ENCODE measurements at places on chromosomes 13 and 19. TPM values are rescaled to one million over a fixed set of nuclear protein-coding genes. Genes with fewer than 3 reads are reported as not detected.

ZNF780B gene
- 28.8 TPM for total RNA-seq

TNFSF13B gene
- 4.5 TPM for total RNA-seq

CASP14 gene
- not detected for total RNA-seq

AP1M2 gene
- 34.1 TPM for total RNA-seq

DKKL1 gene
- total RNA-seq = 1.8 TPM

KLK7 gene
- not detected for total RNA-seq

GRCh38 chr19:10089801-10090375 lies 3.8 kb downstream of the SHFL start:
- DNase-seq = no peak

DNA sequence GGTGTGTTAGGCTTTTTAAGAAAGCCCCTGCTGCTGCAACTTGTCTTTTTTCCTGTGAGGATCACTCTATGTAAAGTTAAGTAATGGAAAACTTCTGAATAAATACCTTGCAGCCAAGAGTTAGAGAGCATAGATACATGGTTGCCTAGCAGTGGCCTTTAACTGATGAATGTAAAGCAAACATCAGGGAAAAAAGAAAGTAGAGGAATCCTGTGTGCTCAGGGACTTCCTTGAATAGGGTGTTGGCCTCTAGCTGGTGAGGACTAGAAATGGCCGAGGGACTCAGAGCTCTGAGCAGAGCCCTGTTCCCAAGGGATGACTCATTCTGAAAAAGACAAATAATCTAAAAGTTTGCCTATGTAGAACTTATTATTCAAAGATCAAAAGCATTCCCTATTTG lies 135.7 kb downstream of the MIPEP start:
- DNase-seq = no peak

- DNase-seq = no peak
Measured at GRCh38 chr19:49746206-49746958, 16.7 kb downstream of the TSKS start.

- DNase-seq = no peak
Measured at GRCh38 chr19:1933244-1933643, 7.7 kb upstream of the CSNK1G2 start.

DNA sequence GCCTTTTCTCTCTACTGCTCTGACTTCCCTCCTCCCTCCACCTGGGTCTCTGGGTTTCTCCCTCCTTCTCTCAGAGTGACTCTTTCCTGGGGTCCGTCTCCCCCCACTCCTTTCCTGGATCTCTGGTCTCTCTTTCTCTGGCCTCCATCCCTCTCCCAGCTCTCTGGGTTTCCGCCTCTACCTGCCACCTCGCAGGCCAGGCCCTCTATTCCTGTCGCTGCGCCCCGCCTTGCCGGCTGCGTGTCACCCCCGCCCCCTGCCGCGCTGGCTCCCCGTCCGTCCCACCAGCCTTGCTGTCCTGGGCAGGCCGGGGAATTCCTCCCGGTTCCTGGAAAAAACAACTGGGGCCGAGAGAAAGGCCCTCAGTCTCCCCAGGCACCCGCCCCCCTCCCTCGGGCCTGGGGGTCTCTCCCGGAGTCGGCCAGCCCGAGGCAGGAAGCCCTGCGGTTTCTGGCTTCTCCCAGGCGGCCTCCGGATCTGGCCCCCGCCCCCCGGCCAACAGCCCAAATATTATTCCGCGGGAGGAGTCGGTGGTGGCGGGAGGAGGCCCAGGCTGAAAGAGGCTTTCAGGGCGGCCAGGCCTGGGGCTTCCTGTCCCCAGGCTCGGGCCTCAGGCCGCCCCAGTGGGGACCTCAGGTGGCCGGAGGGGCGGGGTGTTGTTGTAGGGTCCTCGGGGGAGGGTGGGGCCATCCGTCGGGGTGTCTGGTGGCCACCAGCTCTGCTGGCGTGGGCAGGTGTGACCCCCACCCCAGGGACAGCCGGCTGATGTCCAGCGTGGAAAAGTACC lies 9.3 kb downstream of the IRF2BP1 start:
- peak; percentile 72 for DNase-seq

GRCh38 chr13:113491418-113491883 lies 940 bp upstream of the DCUN1D2 start:
- no peak for DNase-seq

GRCh38 chr19:13018035-13018914 lies 23.0 kb downstream of the NFIX start:
- no peak for DNase-seq

GRCh38 chr13:73090116-73090822 lies 31.5 kb downstream of the KLF5 start:
- DNase-seq = no peak

DNA sequence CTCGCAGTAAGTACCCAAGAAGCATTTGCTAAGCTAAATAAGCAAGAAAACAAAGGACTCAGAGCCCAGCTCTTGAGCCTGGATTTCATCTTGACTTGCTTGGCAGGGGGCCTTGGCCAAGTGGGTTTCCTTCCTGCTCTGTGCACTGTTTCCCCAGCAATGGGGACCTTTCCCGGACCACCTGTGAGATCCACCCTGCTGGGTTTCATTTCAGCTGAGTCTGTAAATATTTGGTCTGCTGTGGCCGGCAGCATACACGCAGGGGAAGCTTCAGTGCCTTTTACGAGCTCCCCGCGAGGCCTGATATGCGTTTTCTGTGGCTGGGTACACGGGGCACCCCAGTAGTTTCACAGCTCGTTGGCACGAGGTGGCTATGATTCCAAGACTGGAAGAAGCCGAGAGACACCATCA lies 12.4 kb upstream of the TINCR start:
- DNase-seq = no peak

GRCh38 chr13:29832761-29833298 lies 17.6 kb downstream of the UBL3 start:
- DNase-seq = no peak

DNA sequence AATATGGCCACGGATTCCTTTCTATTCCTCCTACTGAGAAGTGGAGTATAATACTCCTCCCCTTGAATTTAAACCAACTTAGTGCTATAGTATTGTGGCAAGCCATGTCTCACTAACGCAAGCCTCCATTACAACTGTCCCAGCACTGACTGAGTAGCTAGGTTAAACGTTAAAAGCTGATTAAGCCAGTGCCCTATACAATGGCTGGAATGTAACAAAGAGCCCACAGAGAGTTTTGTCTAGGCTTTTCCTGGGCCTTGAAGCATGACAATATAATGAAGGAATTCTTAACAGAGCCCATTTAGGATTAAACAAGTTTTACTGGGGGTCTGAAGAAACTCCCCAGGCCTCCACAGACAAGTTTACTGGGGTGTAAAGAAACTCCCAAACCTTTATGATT lies 254.5 kb upstream of the DACH1 start:
- no peak for DNase-seq

DNA sequence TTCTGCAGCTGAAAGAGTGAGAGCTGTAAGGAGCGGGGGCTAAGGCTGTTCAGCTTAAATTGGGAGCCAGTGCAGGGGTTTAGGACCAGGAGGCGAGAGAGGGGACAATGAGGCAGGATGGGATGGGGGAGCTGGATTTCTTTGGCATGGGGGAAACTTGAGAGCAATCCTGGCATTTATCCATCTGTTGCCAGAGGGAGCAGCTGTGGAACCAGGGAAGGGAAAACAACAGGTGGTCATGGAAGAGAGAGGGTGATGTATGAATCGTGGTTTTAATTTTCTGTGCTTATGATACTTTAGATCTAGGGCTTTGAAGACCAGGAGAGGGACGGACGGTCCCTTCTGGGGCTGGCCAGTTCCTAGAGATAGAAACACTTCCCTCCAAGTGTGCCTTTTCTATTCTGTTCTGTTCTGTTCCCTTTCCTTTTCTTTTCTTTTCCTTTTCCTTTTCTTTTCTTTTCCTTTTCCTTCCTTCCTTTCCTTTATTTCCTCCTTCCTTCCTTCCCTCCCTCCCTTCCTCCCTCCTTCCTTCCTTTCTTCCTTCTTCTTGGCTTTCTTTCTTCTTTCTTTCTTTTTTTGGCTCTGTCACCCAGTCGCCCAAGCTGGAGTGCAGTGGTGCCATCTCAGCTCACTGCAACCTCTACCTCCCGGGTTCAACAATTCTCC lies 16.0 kb upstream of the CCL25 start:
- DNase-seq = no peak

- DNase-seq = no peak
Measured at GRCh38 chr19:11657307-11657706, 60.0 kb downstream of the ZNF627 start.

GRCh38 chr13:99055281-99055680 lies 77.4 kb upstream of the DOCK9 start:
- no peak for DNase-seq

DNA sequence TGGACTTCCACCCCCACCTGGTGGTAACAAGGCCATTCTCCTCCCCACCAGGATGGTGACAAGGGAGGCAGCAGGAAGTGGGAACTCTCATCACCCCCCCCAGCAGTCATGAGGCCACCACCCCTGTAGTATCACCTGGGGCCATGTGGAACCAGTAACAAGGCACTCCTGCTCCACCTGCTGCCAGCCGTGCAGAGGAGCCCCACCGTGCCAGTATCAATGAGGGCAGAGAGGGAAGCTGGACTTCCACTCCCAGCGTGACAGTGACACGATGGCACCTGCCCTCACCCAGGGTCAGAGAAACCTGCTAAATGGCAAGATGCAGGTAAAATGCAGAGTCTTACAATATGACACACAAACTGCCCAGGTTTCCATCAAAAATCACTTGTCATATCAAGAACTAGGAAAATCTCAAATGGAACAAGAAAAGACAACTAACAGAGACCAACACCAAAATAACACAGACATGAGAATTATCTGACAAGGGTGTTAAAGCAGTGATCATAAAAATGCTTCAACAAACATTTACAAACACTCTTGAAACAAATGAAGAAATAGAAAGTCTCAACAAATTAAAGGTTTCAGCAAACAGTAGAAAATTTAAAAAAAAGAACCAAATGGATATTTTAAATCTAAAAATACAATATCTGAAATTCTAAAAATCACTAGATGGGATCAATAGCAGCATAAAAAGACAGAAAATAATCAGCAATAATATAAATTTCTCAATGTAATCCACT lies 9.1 kb upstream of the SPACA7 start:
- no peak for DNase-seq

DNA sequence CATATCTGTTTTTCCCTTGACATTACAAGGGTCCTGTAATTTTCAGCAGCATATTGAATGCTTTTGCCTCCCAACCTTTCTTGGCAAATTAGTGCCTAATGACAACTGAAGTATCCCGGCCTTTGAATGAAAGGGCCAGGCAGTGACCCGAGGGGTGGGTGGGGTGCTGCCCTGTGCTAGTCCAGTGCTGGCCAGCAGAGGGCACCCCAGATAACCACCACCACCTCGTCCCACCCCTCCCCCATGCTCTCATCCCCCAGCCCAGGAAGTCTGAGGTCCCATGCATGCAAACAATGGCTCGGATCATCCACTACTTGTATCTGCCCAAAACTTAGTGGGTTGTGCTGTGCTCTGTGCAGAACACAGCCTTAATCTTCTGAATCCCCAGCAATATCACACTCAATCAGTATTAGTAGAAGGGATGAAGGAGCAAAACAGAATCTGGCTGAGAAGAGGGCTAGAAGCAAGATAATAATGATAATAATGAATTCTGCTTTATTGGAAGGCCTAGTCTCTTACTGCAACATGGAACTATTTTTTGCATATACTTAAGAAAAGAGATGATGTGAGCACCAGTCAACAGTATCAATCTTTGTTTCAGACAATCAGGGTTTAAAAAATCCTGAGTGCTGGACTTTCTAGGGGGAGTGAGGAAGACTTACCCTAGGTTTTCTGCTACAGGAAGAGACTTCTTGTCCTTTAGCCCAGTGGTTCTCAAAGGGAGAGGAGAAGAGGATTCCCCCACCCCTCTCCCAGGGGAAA lies 3.8 kb downstream of the ATP12A start:
- no peak for DNase-seq

DNA sequence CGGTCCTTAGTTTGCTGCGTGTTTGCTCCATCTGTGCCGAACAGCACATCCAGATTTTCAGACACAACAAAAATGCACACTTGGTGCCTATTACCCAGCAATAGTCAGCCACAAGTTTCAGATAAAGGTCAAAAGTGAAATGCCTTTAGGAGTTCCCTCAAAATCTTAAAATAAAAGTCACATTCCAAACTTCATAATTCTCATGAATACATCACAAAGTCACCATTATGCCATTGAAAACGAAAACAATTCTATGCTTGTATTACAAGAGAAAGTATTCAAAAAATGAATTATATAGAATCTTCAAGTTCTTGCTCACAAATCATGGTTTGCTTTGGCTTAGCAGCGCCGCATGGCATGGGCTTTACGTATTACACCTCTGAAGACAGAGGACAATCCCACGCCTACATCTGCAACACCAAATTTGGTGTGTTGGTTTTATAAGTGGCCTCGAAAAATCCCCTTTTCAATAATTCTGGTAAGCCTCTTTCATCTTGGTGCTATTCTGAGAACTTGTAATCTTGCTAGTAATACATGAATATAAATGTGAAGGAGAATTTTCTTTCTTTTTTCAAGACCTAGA lies 26.6 kb downstream of the COL4A1 start:
- DNase-seq = no peak

GRCh38 chr19:18588611-18589379 lies at the start of gene REX1BD:
TSS of gene REX1BD (plus strand) at chr19:18588798. CDS start at chr19:18588802, 4 bp downstream.
- DNase-seq = peak; percentile 73

GRCh38 chr19:17865364-17866311 lies 5.9 kb downstream of the RPL18A start:
- DNase-seq = no peak

- DNase-seq = no peak
Measured at GRCh38 chr19:7645163-7645562, 8.3 kb downstream of the STXBP2 start.

DNA sequence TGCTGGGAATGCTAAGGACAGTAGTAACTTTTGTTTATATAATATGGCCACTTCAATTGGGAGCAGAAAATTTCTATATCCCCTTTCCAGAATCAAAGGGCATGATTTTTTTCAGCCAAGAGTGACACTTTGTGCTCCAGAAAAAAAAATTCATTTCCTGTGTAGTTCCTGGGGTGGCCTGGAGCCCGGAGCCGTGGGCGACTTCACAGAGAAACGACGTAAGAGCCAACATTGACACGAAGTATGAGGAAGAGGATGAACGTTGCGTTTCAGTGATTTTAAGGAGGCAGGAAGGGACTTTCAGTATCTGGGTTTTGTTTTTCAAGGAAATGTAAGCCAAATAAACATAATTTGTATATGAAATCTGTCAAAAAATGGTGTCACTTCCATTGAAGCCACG lies 187.6 kb downstream of the STK24 start:
- no peak for DNase-seq

- DNase-seq = peak; percentile 61
Measured at GRCh38 chr13:33349986-33350826, 64.7 kb upstream of the STARD13 start.

Data from breast epithelium (tissue), 4 donors.